CD4-positive, alpha-beta memory T cell (primary cell): ENCODE measurements at places on chromosomes 11 and 22.

GRCh38 chr11:108852701-108853100 is 187.8 kb downstream of the DDX10 start:
- H3K27me3 ChIP-seq, result no peaks in the 10 kb centered on the region
- no peaks in the 10 kb centered on the region for H3K36me3 ChIP-seq
- H3K27ac ChIP-seq, result no peak overlapping the region
- H3K4me1 ChIP-seq, result peaks cover 13% of the 10 kb centered on the region
- DNase-seq, result no peak

DNA sequence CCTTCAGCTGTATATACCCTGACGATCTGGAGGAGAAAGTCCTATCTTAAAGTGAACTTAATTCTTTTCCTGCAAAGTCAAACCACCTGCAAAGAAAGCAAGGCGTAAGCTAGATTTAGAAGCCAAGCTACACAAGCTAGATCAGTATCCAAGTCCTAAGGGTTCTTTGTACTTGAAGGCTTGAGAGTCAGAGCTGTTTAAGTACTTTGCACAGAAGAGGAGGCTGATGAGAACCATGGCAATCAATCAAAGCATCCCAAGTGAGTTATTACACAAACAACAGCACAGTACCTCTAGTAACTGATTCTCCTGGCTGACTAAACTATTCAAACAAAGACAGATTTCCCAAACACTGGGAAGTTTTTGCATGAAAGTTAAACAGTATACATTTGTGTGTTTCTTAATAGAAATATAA is 1.9 kb downstream of the CDON start:
- H3K4me3 ChIP-seq, result no peak overlapping the region
- H3K27me3 ChIP-seq, result no peaks in the 10 kb centered on the region
- H3K27ac ChIP-seq, result no peak overlapping the region
- DNase-seq, result no peak

DNA sequence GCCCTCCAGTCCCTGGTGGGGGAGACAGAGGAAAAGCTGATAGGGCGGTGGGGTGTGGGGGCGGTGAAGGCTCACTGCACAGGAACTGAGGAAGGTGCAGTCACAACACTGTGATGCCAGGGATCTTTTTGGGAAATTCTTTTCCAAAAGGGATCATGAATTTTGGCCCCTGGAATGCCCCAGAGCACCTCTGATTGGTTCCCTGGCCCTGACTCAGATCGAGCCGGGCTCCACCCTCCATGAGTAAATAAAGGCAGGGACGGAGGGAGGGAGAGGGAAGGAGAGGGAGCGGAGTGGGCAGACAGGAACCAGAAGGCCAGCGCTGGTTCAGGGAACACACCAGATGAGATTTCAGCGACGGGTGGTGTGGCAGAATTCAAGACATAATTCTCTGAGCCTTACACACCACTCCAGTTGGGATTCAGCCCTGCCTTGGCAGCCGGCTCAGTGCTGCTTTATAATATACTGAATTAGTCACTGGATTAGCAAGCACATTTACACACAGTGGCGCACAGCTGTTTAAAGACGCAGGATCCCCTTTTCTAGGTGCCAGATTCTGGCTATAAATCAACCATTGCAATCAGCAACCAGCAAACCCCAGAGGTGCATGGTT is 80.3 kb downstream of the ETS1 start:
- peaks cover 100% of the 10 kb centered on the region for H3K4me1 ChIP-seq
- no peaks in the 10 kb centered on the region for H3K27me3 ChIP-seq
- H3K27ac ChIP-seq, result peak overlapping the region; percentile 89
- no peak for DNase-seq

DNA sequence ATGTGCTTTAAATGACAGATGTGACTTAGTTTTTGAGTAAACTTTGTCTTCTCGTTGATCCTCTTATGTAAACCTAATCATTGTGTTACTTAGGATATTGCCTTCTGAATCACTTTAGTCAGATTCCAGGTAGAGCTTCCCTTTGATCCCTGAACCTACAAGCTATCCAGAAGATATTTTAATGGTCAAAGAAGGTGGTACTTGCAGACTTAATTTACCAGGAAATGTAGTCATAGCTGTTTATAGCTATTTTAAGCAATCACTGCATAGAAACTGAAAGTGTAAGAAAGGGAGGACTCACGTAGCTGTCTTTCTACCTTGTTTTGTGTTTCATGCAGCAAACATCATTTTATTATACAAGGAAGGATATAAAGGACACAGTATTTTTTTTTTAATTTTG is 189.5 kb downstream of the DDX10 start:
- peak overlapping the region; percentile 11 for H3K4me3 ChIP-seq
- no peaks in the 10 kb centered on the region for H3K27me3 ChIP-seq
- H3K27ac ChIP-seq, result peak overlapping the region; percentile 35

DNA sequence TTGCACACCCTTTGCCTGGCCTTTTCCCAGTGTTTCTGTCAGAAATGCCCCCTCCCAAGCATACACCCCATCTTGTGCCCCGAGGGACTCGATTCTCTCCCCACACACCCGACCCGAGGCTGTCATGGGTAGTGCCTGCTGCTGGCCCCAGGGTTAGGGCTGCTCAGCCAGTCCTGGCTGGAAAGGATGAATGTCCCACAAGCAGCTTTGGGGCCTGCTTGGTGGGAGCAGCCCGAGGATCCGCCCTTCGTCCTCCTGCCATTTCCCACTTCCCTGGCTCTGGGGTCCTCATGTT is 55.0 kb upstream of the PRODH start:
- peaks cover 6% of the 10 kb centered on the region for H3K27me3 ChIP-seq
- no peak overlapping the region for H3K4me3 ChIP-seq
- no peak overlapping the region for H3K27ac ChIP-seq
- H3K4me1 ChIP-seq, result no peaks in the 10 kb centered on the region

DNA sequence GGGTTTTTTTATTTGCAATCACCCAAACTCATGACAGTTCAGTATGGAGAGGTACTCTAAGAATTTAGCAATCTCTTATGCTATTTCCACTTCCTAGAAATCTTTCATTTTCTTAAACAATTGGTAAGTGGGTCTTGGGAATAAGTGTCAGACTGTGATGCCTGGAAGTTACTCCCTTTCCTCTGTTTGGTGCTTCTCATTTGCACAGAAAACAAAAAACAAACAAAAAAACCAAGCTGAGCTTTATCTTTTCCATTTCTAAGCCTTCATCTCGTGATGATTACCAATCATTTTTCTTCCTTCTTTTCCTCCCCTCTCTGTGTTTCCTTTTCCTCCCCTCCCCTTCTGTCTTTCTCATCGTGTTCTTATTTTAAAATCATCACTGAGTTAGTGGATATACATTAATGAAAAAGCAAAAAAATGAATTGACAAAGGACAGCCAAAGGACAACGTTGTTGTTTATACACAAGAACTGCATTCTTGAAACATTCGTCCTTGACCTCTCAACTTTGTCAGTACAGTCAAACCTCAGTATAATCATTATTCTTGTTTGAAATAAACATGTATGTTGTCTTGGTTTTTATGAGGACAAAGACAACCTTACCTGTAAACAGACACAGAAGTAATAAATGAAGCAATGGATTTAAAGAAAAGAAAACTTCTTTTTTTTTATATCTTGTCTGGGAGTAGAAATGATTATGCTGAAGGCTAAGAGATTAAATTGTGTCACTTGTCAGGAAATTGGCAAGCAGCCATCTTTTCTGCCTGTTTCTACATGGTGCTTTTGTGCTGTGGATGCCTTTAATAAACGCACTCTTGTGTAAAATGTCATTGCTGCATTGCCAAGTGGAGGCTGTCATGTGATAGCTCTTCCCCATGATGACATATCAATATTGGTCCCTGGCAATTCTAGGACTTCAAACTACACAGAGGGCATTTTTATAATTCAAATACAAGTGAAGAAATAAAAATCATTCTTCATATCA is 803.2 kb upstream of the CCDC90B start:
- H3K4me3 ChIP-seq, result no peak overlapping the region
- no peaks in the 10 kb centered on the region for H3K36me3 ChIP-seq
- H3K4me1 ChIP-seq, result no peaks in the 10 kb centered on the region
- no peaks in the 10 kb centered on the region for H3K27me3 ChIP-seq

DNA sequence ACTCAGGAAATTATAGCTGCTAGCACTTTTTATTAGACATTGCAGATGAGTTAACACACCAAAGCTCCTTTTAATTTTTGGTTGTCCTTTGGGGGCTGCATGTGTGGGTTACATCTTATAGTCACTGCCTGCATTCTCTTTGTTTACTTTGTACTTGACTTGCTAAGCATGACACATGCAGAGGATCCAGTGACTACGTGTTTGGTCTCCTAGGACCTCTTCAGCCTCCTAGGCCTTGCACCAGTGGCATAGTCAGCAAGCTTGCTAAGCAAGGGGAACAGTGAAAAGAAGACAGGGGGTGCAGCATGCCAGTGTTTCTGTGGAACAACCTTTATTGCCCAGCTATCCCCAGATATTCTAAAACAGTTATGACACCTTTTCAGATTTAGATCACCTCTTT is 108.2 kb downstream of the PAX6 start:
- DNase-seq, result no peak
- no peaks in the 10 kb centered on the region for H3K27me3 ChIP-seq
- no peak overlapping the region for H3K4me3 ChIP-seq
- no peaks in the 10 kb centered on the region for H3K36me3 ChIP-seq
- H3K27ac ChIP-seq, result no peak overlapping the region
- no peaks in the 10 kb centered on the region for H3K4me1 ChIP-seq

DNA sequence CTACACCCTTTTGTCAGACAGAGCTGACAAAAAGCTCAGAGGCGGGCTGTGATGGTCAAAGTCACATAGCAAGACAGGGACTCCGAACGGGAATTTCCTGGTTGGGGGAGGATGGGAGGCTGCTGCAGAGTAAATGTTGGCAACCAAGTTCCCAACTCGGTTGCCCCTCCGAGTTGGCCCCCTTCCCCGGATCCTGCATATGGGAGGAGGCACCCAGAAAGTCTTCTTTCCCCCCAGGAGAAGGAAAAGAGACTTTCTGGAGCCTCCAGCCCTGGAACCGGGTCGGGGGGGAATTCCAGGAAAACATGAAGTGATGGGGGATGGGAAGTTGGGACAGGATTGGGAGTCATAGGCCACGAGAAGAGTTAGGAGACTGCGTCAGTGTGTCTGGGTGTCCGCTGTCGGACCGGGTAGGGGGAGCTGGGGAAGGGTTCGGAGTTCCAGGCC is 614 bp downstream of the SELENOM start:
- no peak for DNase-seq
- peaks cover 20% of the 10 kb centered on the region for H3K4me1 ChIP-seq
- no peaks in the 10 kb centered on the region for H3K36me3 ChIP-seq
- no peaks in the 10 kb centered on the region for H3K27me3 ChIP-seq

- H3K27me3 ChIP-seq, result no peaks in the 10 kb centered on the region
- H3K4me1 ChIP-seq, result no peaks in the 10 kb centered on the region
- no peak for DNase-seq
- no peak overlapping the region for H3K4me3 ChIP-seq
Observed at GRCh38 chr22:39276440-39277141, 31.8 kb upstream of the PDGFB start.

DNA sequence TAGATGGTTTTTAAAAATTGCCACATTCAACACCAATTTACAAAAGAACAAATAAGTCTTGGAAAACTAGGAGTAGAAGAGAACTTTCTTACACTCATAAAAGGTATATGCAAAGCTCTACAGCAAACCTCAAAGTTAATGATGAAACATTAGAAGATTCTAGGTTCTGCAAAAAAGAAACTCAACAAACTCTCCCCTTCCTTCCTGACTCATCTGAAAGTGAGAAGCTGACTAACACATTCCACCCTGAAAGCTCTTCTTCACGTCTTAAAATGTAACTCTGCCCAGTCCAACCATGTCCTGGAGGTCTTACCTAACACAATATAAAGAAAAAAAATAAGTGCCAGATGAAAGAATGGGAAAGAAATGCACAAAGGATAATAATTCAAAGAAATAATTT is 218.9 kb upstream of the ISX start:
- H3K27ac ChIP-seq, result no peak overlapping the region
- no peaks in the 10 kb centered on the region for H3K36me3 ChIP-seq
- no peak for DNase-seq
- no peaks in the 10 kb centered on the region for H3K4me1 ChIP-seq

- no peaks in the 10 kb centered on the region for H3K27me3 ChIP-seq
- no peak overlapping the region for H3K27ac ChIP-seq
- DNase-seq, result no peak
- H3K36me3 ChIP-seq, result no peaks in the 10 kb centered on the region
- no peaks in the 10 kb centered on the region for H3K4me1 ChIP-seq
Observed at GRCh38 chr11:76695771-76696170, 25.2 kb upstream of the LRRC32 start.

DNA sequence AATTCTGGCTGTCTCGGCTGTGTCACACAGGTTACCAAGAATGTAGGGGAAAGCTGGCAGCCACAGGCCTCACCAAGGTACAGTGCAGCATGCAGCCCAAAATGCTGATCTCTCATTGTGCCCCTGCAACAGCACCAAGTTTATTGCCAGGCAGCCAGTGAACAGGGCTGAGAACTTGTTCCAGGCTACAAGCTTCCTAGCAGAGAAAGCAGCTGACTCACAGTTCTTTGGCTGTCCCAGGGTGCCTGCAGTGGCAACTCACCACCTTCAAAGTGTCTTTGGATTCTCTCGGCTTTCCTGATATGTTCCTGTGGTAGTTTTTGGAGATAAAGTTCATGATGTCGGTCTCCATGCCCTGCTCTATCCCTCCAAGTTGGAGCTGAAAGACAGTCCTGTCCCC is 719.1 kb upstream of the ANO3 start:
- no peak overlapping the region for H3K27ac ChIP-seq
- H3K4me1 ChIP-seq, result no peaks in the 10 kb centered on the region
- no peak for DNase-seq
- H3K27me3 ChIP-seq, result no peaks in the 10 kb centered on the region

DNA sequence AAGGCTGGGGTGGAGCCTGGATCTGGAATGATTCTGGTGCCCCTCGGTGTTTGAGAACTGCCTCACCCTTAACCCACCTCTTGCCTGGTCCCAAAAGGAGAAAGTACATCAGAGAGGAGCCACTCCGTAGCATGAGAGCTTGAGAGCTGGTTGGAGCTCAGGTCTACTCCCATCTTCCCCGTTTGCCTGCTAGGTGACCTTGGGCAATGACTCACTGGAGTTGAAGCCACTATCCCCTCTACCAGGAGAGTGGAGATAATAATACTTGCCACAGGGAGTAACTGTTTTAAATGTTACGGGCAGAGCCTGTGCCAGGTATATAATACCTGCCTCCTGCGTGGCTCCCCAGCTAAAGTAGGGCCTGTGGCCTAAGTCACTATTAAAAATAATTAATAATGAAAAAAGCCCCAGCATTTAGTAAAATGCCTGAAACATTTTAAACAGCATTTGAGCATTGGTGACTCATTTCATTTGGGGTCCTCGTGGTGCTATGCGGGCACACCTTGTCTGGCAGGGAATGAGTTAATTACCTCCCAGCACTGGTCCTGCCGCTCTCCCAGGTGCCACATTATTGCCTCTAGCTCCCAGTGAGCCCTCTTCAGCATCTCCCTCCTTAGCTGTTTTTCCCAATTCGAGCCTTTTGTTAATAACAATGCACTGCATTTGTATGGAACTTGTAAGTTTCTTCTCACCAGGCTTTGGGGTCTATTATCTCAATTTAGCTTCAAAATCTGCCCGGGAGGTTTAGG is 22.5 kb downstream of the CYTH4 start:
- H3K27me3 ChIP-seq, result no peaks in the 10 kb centered on the region
- DNase-seq, result no peak
- peaks cover 100% of the 10 kb centered on the region for H3K4me1 ChIP-seq
- peak overlapping the region; percentile 89 for H3K27ac ChIP-seq

GRCh38 chr22:32319861-32320406 is 37.7 kb upstream of the RFPL3 start:
- no peak overlapping the region for H3K27ac ChIP-seq
- no peak for DNase-seq
- H3K4me3 ChIP-seq, result no peak overlapping the region
- no peaks in the 10 kb centered on the region for H3K36me3 ChIP-seq
- no peaks in the 10 kb centered on the region for H3K27me3 ChIP-seq
